ENCODE measurements at places on chromosomes 7 and 10. TPM values are rescaled to one million over a fixed set of nuclear protein-coding genes. Genes with fewer than 3 reads are reported as not detected.

DNA sequence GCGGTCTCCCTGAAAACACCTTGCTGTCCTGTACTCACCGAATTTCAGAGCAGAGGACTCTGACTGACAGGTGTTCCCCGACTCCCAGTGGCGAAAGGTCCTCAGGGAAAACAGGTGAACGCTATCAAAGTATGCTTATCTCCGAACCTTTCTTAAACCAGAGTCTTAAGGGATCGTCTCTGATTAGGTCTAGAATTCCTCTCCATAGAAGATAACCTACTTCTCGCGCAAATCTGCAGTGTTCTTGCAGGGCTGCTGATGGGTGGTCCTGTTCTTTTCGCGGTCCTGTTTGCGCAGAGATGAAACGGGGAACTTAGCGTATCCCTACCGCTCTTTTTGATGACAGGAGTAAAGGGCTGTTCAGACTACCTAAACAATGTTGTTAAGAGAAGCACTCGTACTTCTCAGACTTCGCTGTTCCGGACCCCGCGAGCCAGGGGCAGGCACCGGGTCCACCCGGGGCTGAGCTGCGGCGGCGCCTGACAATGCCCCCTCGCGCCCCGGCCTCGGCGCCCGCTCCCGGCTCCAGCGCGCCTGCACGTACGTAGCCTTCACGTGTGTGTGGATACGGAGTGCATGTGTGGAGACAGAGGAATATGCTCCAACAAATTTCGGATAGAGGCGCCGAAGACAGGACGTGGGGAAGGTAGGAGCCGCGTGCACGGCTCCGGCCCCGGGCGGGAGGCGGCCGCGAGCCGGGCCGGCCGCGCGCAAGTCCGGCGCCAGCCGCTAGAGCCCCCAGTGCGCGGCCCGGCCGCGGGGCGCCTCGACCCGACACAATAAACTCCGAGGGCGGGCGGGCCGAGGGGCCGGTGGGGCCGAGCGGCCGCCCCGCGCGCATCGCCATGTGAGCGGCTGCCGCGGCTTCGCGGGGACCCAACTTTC is 766 bp upstream of the ZMYND11 start:
- DNase-seq = peak; percentile 85

Gene PON3
- 0.88 TPM for total RNA-seq

- DNase-seq = no peak
Measured at GRCh38 chr10:34814913-34815184, 247 bp downstream of the PARD3 start.

DNA sequence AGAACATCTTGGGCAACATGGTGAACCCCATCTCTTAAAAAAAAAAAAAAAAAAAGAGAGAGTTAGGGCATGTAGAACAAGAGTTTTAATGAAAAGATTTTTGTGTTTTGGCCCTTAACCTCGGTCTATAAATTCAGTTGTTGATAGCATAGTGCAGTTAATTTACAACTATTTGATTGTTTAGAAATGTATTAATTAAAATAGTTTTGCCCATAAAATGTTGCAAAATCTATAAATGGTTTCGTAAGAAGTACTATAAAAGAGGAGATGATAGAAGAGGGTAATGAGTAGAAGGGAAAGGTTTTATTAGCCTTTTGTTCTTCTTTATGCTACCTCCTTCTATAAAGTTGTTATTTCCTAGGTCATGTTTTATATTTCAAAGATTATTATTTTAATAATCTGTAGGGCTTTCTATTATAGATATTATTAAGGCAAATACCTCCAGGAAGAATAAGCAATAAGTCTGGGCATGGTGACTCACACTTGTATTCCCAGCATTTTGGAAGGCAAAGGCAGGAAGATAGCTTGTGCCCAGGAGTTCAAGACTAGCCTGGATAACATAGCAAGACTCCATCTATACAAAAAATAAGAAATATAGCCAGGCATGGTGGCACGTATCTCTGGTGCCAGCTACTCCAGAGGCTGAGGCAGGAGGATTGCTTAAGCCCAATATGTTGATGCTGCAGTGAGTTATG is 73.3 kb downstream of the MCU start:
- DNase-seq = no peak

DNA sequence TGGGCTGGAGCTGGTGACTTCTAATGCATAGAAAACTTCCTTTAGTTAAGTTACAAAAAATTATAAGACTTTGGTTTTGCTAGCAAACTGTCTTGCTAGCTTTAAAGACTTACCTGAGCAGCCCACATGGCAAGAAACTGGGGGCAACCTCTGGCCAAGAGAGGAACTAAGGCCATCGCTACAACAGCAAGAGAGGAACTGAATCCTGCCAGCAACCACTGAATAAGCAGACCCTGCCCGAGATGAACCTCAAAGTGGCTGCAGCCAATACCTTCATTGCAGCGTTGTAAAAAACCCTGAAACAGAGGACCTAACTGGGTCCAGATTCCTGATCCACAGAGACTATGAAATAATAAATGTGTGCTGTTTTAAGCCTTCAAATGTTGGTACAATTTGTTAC is 54.6 kb upstream of the STARD3NL start:
- DNase-seq = no peak

Gene WNT8B
- total RNA-seq = not detected

Gene MYOZ1
- total RNA-seq = not detected

- no peak for DNase-seq
Measured at GRCh38 chr10:23081221-23081750, 14.1 kb upstream of the MSRB2 start.

DNA sequence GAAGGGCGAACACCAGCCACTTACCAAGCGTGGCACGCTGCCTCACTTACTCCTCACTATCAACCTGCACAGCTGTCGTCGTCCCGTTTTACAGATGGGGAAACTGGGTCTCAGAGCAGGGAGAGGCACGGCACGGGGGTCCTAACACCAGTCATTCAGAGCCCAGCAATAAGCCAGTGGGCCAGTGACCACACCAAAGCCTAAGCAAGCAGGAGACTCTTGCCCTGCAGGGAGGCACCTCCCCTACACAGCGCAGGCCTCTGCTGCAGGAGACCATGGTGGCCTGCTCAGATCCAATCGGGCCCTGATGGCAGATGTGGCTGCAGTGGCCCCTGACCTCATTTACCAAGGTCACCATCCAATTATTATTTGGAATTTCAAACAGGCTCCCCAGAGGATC is 4.8 kb downstream of the SLIT1 start:
- DNase-seq = peak; percentile 63

Gene CPA2
- total RNA-seq = not detected

- DNase-seq = peak; percentile 80
Measured at GRCh38 chr7:151796091-151796870, 80.6 kb downstream of the PRKAG2 start.

DNA sequence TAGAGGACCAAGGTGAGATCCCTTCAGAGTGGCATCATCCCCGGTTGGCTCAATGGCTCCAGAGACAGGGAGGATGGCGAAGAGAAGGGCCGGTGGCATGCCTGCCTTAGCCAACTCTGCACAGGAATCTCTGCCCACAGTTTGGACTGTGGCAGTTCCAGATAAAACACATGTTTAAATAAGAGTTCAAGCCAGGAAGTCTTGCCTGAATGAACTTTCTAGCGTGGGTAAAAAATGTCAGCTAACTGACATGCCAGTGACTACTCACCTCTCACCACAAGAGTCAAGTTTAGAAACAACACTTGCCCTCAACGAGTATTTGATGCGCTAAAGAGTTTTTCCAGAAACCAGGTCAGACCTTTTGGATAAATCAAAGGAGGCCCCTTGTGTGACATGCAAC is 3.0 kb downstream of the NOD1 start:
- no peak for DNase-seq

DNA sequence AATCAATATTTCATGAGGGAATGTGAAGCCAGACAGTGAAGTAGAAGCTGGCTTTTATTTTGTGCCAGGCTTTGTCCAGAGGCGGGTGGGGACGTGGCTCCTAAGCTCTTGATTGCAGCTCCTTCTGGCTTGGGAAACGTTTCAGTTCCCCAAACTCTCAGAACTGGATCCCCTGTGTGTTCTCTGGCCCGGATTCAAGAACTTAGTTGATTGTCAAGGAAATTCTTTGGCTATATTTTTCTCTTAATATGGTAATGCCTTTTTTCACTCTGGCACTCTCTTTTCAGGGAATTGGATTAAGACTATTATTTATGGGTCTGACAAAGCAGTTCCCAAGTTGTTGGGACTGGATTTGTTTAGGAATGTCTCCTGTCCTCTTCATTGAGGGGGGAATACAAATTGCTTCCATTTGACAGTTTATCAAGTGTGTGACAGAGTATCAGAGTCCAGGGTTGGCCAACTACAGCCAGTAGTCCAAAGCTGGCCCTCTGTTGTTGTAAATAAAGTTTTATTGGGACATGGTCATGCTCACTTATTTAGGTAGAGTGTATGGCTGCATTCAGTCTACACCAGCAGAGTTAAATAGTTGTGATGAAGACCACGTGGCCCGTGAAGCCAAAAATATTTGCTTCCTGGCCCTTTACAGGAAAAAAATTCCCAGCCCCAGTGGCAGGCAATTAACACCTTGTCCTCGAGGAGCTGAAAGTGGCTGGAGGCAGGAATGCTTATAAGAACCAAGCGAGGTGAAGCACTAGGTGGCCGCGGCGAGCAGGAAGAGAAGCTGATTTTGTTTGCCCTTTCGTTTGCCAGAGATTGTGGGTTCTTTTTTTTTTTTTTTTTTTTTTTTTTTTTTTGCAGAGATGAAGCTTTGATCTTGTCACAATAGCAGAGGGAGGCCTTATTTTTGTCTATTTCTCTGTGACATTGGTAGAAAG is 34.3 kb downstream of the HTRA1 start:
- DNase-seq = no peak

Gene CCDC186
- 17.0 TPM for total RNA-seq

- DNase-seq = no peak
Measured at GRCh38 chr7:135784013-135784412, 35.4 kb upstream of the FAM180A start.

DNA sequence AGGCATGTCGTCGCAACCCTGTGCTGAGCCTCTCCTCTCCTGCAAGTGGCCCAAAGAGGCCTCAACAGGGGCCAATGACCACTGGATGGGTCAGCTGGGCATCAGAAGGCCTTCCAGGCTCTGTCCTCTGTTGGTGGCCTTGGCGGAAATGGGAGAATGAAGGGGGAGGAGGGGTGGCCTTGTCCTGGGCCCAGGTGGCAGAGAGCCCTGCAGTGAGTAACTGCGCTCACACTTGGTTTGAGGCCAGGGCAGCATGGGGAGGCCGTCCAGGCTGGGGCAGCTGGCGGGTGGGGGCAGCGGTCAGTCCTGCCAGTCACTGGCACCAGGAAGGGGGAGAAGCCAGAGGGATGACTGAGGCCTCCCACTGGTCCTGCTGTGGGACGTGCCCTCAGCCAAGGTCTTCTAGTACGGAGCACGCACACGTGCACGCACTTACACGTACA is 59.8 kb downstream of the LHPP start:
- peak; percentile 67 for DNase-seq

- peak; percentile 74 for DNase-seq
Measured at GRCh38 chr7:2014391-2015241, 218.1 kb downstream of the MAD1L1 start.

Gene WDFY4
- 0.36 TPM for total RNA-seq

Gene ZNF138
- 8.3 TPM for total RNA-seq

Gene HMX2
- total RNA-seq = not detected

- DNase-seq = no peak
Measured at GRCh38 chr10:91643700-91644099, 10.8 kb upstream of the PPP1R3C start.

Gene SH2B2
- 2.1 TPM for total RNA-seq

DNA sequence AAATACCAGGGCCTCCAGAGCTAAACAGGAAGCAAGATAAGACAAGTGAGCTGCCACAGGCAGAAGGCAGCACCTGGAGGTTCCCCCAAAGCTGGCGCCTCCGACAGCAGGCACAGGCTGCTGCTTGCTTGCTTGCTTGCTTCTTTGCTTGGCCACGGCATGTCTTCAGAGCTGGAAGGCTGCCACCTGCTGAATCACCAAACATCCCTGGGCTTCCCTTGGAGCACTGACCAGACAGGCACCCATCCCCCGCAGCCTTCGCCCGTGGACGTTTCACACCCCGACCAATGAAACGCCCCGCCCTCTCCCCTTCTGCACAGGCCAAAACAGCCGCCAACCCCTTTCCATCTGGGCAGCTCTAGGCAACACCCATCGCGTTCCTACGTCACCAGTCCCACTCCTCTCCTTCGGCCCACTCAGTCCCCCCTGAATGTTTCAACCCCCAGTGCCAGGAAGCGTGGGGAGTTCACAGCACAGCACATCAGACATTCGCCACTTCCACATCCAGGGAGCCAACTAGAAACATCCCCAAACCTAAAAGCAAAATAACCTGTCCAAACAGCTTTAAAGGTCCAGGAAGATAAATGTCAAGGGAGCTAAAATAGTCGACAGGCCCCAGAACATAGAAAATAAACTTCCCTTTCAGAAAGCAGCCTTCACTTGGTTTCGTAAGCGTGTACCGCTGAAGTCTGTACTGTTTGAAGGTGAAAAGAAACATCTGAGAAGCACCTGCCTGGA is 1.6 kb downstream of the SGMS1 start:
- peak; percentile 98 for DNase-seq
